ENCODE measurements at places on chromosomes 7 and 10.

DNA sequence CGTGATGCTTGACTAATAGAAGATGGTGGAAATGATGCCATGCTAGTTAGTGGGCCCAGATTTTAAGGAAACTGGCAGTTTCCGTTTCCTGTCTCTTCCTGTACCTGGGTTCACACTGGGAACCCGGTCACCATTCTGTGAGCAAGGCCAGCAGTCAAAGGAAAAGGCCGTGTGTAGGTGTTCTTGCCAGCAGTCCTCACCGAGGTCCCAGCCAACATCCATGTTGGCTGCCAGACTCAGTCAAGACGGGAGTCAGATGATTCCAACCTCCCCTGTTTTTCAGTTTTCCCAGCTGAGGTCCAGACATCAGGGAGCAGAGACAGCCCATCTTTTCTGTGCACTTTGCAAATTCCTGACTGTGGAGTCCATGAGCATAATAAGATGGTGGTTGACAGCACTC is 15.2 kb upstream of the PILRB start:
- DNase-seq = no peak

GRCh38 chr10:31947144-31947926 is 18.7 kb upstream of the ARHGAP12 start:
- DNase-seq = no peak

- DNase-seq = no peak
Observed at GRCh38 chr7:76065016-76065612, 17.2 kb downstream of the MDH2 start.

DNA sequence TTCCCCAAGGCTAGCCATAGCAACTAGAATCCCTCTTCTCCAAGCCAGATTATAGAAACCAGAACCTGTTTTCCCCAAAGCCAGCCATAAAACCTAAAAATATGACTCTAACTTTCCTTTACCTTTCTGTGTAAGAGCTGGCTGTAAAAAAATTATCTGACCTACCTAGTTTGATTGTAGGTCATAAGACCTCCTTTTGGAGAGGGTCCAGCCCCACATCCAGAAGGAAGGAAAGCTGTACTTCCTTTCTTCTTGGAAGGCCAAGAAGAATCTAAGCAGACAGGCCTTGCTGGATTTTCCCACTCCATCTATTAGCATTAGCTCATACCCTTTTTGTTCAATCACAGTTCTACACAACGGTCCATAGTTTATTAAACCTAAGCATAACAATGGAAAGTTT is 1006.3 kb downstream of the SORCS3 start:
- DNase-seq = no peak

DNA sequence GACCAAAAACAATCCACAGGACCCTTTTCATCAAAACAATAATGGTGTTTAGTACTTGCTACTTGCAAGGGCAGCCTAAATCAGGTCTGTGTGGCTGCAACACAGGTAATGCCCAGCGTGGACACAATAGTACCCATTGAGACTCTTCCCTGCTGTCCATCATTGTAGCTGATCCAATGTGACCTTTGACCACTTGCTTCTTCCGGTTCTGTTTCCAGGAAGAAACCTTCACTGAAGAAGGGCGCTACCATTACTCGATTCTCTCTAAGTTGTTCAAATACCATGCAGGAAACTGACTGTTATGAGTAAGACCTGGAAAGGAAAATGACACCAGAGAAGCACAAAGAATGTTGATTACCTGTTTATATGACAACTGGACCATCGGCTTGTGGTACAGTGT is 1077.3 kb downstream of the KCNMA1 start:
- DNase-seq = no peak

- DNase-seq = no peak
Observed at GRCh38 chr7:82247814-82248433, 195.7 kb downstream of the CACNA2D1 start.

Measured in stimulated activated CD4-positive, alpha-beta T cell treated with anti-CD3 and anti-CD28 coated beads, Interleukin-12 subunit alpha, Interleukin-12 subunit beta, amount 100 ng/mL, for 4 hours (primary cell).